ENCODE measurements at places on chromosomes 5 and 9. TPM values are rescaled to one million over a fixed set of nuclear protein-coding genes. Genes with fewer than 3 reads are reported as not detected.
A peak's percentile ranks its signal among the peaks of the same experiment; 100 is the strongest.

- H3K36me3 ChIP-seq, result no peaks in the 10 kb centered on the region
- no peak overlapping the region for H3K4me3 ChIP-seq
- no peaks in the 10 kb centered on the region for H3K27me3 ChIP-seq
- DNase-seq, result no peak
- peak overlapping the region; percentile 66 for H3K27ac ChIP-seq
- no peaks in the 10 kb centered on the region for H3K4me1 ChIP-seq
These were observed 287.9 kb downstream of the ZSWIM6 start for GRCh38 chr5:61619777-61620518.

TEX53 gene
- not detected for polyA plus RNA-seq

UCK1 gene
- 45.7 TPM for polyA plus RNA-seq

GRCh38 chr9:109005678-109006077 is 7.6 kb downstream of the CTNNAL1 start:
- H3K4me1 ChIP-seq, result no peaks in the 10 kb centered on the region
- no peak overlapping the region for H3K27ac ChIP-seq
- no peaks in the 10 kb centered on the region for H3K27me3 ChIP-seq
- no peak overlapping the region for H3K4me3 ChIP-seq
- no peak for DNase-seq

DNA sequence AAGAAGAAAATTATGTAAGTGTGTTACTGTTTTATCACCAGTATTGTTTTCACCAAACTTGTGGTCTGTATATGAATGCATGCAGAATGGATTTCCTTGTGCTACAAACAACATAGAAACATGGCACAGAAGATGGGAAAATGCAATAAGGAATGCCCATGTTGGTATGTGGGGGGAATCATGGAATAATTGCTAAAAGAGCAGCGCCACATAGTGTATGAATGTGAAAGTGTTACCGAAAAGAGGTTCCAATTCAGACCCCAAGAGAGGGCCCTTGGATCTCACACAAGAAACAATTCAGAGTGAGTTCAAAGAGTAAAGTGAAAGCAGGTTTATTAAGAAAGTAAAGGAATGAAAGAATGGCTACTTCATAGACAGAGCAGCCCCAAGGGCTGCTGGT is 26.4 kb upstream of the TYRP1 start:
- no peaks in the 10 kb centered on the region for H3K36me3 ChIP-seq
- H3K4me3 ChIP-seq, result no peak overlapping the region
- no peak overlapping the region for H3K27ac ChIP-seq
- no peak for DNase-seq
- H3K4me1 ChIP-seq, result no peaks in the 10 kb centered on the region
- H3K27me3 ChIP-seq, result no peaks in the 10 kb centered on the region

DNA sequence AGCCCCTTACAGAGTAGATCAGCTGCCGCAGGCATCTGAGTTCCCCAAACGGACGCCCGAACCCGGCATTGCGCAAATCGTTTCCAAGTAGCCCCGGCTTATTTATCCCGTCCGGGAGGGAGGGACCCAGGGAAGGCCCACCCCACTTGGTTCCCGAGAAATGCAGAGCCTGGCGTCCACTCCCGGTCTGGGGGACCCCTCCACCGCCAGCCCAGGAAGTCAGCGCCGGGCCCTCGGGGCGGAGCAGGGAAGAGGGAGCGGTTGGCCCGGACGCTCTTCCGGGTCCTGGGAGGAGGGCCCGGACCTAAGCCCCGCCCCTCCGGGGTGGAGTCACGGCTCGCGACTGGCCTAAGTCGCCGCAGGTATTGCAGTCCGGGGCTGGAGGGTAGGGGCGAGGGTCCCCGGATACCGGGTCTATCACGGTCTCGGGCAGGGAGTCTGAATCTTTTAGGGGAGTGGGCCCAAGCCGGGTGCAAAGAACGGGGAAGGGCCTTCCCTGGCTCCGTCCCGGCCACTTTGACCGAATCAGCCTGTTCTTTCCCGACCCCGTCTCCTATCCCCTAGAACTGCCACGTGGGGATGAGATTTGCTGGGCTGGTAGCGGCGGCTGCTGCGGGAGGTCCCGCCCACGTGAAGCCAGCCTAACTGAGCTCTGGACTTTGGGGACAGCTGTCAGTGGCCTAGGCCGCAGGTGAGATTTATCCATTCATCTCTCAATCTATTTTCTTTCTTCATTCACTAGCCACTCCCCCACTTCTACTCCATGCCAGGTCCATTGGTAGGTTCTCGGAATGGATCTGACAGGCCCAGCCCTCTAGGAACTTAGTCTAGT is at the start of gene RABEPK:
Gene RABEPK (plus strand): TSS at position 327 of the 832 bp plus-strand sequence. CDS start 2,472 bp downstream, outside the sequence.
- peak within 1 kb of the TSS; percentile 97 for H3K4me3 ChIP-seq
- no peaks in the 10 kb centered on the region for H3K4me1 ChIP-seq
- H3K27ac ChIP-seq, result peak within 1 kb of the TSS; percentile 55
- H3K27me3 ChIP-seq, result no peaks in the 10 kb centered on the region

TYRP1 gene
- polyA plus RNA-seq, result 2.9 TPM

- H3K4me3 ChIP-seq, result no peak overlapping the region
- H3K27me3 ChIP-seq, result no peaks in the 10 kb centered on the region
- H3K4me1 ChIP-seq, result no peaks in the 10 kb centered on the region
- H3K36me3 ChIP-seq, result no peaks in the 10 kb centered on the region
- no peak for DNase-seq
These were observed 78.6 kb downstream of the AMBP start for GRCh38 chr9:113999256-114000062.

- H3K27me3 ChIP-seq, result no peaks in the 10 kb centered on the region
- no peak overlapping the region for H3K27ac ChIP-seq
- H3K4me1 ChIP-seq, result no peaks in the 10 kb centered on the region
- H3K36me3 ChIP-seq, result no peaks in the 10 kb centered on the region
- DNase-seq, result no peak
- H3K4me3 ChIP-seq, result no peak overlapping the region
These were observed 472.8 kb downstream of the DMRTA1 start for GRCh38 chr9:22919423-22919822.

GRCh38 chr5:173793648-173794548 is 94.3 kb upstream of the CPEB4 start:
- no peak overlapping the region for H3K27ac ChIP-seq
- H3K36me3 ChIP-seq, result no peaks in the 10 kb centered on the region
- no peaks in the 10 kb centered on the region for H3K4me1 ChIP-seq
- no peaks in the 10 kb centered on the region for H3K27me3 ChIP-seq
- DNase-seq, result no peak
- H3K4me3 ChIP-seq, result no peak overlapping the region
